ENCODE measurements at places on chromosomes 11 and 22.

- DNase-seq: no peak
Observed at GRCh38 chr11:95147364-95147905, 57.8 kb downstream of the ENDOD1 start.

DNA sequence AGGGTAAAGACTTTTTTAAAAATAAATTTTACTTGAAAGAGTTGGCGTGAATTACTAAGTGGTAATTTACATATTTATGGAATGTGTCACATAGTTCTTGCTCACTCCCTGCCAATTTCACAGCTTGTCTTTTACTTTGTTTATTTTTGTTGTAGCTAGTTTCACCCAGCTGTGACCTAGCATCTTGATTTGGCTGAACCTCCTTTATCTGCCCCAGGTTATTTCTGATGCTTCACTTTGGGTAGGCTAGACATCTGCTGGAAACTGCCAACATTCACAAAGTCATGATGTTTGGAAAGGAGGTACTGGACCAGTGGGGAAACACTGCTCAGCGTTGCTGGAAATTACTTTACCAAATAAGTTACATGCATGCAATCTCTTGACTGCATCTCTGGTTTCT lies 1676.0 kb upstream of the RAG2 start:
- no peak for DNase-seq

- no peak for DNase-seq
Observed at GRCh38 chr11:81987829-81988472, 745.7 kb downstream of the FAM181B start.

- no peak for DNase-seq
Observed at GRCh38 chr11:88579466-88579865, 241.9 kb upstream of the CTSC start.

DNA sequence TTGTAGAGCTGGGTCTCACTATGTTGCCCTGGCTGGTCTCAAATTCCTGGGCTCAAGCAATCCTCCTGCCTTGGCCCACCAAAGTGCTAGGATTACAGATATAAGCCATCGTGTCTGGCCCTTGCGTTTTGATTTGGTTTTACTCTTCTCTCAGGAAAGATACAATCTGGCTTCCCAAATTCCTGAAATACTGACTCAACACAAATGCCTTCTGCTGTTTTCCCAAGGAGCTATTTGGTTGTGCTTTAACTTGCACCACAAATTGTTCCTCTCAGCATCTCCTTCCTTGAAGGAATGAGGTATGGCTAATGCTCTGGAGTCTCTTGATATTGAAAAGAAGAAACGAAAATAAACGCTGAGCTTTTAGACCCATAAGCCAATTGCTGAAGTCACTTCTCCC lies 110.0 kb upstream of the PAX6 start:
- DNase-seq: no peak

- DNase-seq: no peak
Observed at GRCh38 chr11:20156876-20157613, 3.2 kb downstream of the DBX1 start.

DNA sequence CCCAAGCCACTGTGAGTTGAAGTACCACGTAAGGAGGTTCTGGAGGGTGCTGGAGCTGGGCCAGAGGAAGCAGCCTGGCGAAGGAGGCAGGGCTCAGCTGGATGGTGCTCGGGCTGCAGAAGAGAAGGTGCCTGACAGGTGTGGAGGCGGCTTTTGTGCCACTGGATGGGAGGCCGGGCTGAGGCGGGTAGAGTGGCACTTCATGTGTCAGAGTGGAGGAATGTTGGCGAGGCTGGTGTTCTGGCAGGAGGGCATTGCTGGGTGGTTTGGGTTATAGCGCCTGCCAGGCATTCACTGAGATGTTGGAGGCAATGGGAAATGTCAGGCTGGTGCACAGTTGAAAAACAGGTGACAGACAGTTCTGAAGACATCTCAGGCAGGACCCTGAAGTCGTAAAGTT lies 24.2 kb downstream of the UBE2L3 start:
- DNase-seq: no peak

- DNase-seq: no peak
Observed at GRCh38 chr11:123011510-123011909, 29.9 kb upstream of the BSX start.

DNA sequence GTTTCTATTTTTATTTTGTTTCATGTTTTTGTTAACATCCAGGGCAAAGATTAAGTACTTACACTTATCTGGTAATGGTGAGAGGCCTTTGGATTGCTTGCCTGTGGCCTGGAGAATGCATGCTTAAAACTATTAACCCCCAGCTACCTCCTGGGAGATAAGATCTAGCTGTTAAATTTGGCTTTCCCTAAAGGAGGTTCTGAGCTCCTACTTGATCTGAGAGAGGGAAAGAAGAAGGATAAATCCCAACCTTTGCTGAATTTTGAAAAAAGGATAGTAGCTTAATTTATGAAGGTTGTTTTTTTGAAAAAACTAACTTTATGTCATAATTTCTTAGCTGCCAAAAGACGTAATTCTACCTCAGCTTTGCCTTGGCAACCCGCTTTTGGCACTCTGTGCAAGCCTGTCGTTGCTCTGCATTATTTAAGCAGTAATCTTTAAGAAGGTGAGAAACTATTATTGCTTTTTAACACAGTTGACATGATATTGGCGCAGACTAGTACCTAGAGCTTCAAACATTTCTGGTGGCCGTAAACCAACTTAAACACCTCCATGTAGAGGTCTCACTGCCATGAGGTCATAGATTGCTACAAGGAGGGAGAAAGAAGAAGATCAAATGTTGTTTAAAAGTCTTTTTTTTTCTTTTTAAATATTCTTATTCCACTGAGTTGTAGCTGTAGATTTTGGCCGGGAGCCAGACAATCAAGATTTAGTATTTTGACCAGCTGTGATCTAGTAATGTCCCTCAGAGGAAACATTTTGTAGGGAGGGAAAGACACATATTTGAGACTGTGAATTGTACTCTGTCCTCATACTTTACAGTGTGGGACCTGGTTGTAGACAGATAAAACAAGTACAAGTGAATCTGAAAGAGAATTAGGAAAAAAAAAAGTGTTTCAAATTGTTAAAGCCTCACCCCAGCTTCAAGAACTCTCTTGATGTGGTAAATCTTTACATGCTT lies 74.4 kb downstream of the WNT11 start:
- DNase-seq: no peak

GRCh38 chr22:32050678-32051515 lies 7.8 kb downstream of the SLC5A1 start:
- no peak for DNase-seq

DNA sequence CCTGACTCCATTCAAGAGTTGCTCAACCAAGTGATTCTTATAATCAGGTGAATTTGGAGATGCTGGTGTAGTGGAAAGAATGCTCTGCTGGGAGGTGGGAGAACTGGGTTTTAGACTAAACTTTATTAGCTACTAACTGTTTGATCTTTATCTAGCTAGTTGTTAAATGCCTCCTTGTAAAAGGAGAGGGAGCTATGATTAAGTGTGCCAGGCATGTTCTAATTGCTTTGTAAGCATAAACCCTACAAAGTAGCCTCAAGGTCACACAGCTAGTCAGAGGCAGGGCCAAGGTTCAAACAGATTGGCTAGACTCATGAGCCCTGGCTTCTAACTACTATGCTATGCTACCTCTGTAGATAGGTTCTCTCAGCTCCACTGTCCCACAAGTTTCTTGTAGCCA lies 105.5 kb downstream of the NXPE2 start:
- no peak for DNase-seq

DNA sequence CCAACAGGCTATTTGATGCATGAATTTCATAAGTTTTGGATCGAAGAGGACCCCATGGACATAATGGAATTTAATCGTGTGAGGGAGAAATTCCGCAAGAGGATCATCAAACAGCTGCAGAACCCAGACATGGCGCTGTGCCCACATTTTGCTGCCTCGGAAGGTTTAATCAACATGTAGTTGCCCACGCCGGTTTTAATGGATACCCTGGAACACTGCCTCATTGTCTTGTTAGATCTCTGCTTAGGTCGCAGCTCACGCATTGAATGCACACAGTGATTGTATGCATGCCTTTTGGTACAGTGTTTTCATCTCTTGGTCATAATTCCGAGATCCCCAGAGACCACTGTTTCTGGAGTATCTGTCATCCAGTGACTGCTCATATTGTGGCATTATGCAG lies 46.8 kb downstream of the SLN start:
- peak; percentile 1 for DNase-seq

- peak; percentile 10 for DNase-seq
Observed at GRCh38 chr11:73931039-73931645, 19.7 kb upstream of the DNAJB13 start.

GRCh38 chr11:64900263-64900678 lies 16.7 kb downstream of the ATG2A start:
- DNase-seq: no peak

DNA sequence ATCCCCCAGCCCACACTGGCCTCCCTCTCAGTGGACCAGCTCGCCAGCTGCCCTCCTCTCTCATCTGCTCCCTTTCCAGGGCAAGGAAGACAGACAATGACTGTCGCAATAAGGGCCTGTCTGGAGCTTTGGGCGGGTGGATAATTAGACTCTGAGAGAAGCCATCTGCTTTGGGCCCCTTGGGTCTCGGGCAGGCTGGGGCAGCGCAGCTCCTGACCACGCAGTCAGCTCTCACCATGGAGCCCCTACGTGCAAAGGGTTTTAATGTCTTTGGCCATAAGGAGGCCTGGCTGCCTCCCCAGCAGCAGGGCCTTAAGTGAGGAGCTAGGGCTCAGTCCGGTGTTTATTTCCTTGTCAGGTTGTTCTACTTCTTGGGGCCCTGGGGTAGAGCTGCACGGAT lies 153.9 kb downstream of the CHST1 start:
- no peak for DNase-seq

DNA sequence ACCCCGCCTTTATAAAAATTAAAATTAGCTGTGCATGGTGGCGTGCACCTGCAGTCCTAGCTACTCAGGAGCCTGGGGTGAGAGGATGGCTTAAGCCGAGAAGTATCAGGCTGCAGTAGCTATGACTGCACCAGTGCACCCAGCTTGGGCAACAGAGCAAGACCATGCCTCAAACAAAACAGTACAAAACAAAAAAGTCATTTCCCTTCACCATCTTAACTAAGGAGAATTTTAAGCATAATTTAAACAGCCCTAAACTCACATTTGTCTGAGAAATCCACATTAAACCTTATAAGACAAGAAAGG lies 23.3 kb upstream of the TFIP11 start:
- DNase-seq: no peak

DNA sequence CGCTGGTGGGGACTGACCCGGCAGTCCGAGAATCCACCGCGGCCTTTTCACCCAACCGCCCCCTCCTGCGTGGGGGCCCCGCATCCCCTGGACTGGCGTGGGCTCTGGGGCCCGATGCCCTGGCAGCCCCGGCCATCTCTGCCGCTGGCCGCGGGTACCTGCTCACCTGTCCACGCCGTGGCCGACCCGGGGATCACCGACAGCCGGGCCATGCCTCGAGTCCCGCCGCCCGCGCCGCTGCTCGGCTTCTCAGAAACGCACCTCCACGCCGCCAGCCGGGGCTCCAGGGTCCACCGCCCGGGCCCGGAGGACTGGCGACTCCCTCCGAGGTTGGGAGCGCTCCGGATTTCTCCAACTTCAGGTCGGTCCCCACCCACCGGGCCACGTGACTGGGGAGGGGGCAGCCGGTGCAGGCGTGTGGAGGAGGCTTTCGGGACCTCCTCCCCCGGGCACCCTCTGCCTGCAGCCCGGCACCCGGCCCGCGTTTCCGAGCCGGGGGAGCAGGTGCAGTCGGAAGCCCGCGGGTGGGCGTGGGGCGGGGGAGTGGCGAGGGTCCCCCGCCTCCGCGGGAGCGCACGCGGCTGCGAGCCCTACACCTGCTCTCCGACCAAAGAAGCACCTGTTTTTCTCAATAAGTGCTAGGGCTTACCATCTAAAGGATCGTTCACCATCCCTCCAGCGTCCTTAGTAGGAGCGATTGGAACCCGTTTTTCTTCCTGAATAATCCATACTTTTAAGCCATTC lies 554 bp upstream of the NRIP3 start:
- peak; percentile 23 for DNase-seq

DNA sequence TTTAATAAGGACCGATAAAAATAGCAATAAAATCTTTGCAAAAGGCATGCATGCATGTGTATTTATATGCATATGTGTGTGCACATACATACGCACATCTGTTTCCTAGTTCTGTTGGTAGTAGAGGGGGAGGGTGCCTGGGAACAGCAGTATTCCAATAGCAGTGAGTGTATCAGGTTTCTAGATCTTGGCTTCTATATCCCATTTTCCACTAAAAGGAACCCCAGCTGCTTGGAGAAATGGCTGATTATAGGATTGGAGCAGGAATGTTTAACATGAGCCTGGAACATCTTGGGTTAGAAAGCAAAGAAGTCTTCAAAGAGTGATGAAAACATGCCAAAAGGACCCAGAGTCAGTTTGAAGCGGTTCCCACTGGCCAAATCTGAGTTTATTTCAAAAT lies 21.0 kb downstream of the TNRC6B start:
- no peak for DNase-seq

DNA sequence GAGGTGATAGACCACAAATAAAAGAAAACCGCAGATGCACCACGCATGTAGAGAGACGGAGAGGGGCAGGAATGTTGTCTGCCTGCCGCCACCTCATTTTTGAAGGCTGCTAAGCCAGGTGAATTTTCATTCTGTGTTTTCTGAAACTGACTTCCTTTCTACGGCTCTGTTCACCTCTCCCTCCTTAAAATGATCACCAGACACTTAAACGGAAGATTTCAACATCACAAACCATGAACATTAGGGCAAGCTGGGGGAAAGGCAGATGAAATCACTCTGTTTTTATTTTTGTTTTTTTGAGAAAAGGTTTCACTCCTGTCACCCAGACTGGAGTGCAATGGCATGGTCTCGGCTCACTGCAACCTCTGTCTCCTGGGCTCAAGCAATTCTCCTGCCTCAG lies 232.4 kb downstream of the MIAT start:
- no peak for DNase-seq

DNA sequence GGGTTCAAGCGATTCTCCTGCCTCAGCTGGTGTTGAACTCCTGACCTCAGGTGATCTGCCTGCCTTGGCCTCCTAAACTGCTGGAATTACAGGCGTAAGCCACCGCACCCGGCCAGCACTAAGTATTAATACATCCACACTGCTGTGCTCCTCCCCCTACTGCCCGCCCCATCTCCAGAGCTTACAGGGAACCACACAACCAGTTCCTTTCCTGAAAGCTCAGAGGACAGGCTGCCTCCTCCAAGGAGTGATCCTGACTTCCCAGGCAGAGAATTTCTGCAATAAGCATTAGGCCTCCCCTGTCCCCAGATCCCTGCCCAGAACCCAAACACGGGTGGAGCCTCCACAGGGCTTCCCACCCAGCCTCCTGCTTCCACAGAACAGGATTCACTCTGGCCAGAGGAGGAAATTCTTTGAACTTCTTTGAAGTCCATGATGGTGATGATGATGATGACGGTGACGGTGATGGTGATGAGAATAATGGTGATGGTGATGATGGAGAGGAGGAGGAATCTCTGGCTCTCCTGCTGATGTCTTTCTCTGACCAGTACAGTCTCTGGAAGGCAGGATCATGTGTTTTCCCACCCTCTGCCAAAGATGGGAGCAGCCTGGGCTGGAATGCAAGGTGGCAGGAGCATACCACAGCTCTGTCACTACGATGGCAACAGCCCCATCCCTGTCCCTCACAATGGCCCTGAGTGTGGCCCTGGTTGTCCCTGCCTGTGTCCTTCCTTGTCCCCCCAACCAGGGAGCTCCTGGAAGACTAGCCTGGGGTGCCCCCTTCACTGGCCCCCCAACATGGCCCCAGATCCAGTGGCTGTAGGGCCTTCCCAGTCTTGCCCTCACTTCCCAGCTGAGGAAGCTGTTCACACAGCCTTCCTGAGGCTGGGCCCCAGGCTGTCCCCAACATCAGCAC lies 33.5 kb upstream of the CSNK1E start:
- DNase-seq: no peak

GRCh38 chr11:12077535-12078280 lies 32.7 kb upstream of the MICAL2 start:
- no peak for DNase-seq

- DNase-seq: no peak
Observed at GRCh38 chr11:7749456-7749855, 43.2 kb upstream of the OVCH2 start.
